Renal pelvis (tissue), 12 donors: ENCODE measurements at places on chromosomes 11 and 22. TPM values are rescaled to one million over a fixed set of nuclear protein-coding genes. Genes with fewer than 3 reads are reported as not detected.
A peak's percentile ranks its signal among the peaks of the same experiment; 100 is the strongest.

Gene CCDC116
- polyA plus RNA-seq: 0.70 TPM

Gene CSKMT
- polyA plus RNA-seq: 5.1 TPM

Gene ZP1
- polyA plus RNA-seq: 0.10 TPM

Gene EXPH5
- 6.2 TPM for polyA plus RNA-seq

Gene PACS1
- 46.0 TPM for polyA plus RNA-seq

Gene MS4A1
- not detected for polyA plus RNA-seq

Gene GPR152
- not detected for polyA plus RNA-seq

Gene MUC6
- polyA plus RNA-seq: 26.2 TPM

Gene MN1
- polyA plus RNA-seq: 8.2 TPM

Gene CTSF
- 108 TPM for polyA plus RNA-seq

DNA sequence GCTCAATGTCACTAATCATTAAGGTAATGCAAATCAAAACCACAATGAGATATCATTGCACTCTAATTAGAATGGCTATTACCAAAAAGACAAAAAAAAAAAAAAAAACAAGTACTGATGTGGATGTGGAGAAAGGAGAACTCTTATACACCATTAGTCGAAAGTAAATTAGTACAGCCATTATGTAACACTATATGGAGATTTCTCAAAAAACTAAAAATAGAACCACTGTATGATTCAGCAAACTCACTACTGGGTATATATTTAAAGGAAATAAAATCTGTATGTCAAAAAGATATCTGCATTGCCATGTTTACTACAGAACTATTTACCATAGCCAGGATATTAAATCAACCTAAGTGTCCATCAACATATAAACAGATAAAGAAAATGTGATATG is 265.4 kb upstream of the ARHGAP20 start:
- no peak for DNase-seq

- DNase-seq: no peak
Observed at GRCh38 chr11:47127213-47127612, 49.5 kb downstream of the ARFGAP2 start.

GRCh38 chr11:69531071-69531716 is 49.7 kb downstream of the LINC01488 start:
- no peak for DNase-seq

DNA sequence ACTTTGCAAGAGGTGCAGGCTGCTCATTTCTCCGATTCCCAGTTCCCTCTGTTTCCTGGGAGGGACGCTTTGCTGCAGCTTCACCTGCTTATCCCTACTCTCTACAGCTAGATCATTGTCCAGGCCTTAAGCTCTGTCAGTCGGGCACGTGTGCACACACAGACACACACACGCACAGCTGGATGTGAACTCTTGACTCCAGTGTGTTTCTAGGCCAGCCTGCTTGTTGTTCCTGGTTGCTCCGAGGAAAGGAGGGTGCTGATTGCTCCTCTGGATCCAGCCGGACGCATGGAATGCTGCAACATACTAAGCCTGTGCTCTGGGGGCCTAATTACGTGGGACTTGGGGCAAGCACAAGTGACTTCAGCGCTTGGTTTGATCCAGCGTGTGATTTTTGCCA is 19.7 kb downstream of the ZNRF3 start:
- DNase-seq: no peak

GRCh38 chr11:70886676-70887541 is 365.5 kb downstream of the SHANK2 start:
- DNase-seq: no peak

- no peak for DNase-seq
Observed at GRCh38 chr11:122984186-122985011, 2.8 kb upstream of the BSX start.

DNA sequence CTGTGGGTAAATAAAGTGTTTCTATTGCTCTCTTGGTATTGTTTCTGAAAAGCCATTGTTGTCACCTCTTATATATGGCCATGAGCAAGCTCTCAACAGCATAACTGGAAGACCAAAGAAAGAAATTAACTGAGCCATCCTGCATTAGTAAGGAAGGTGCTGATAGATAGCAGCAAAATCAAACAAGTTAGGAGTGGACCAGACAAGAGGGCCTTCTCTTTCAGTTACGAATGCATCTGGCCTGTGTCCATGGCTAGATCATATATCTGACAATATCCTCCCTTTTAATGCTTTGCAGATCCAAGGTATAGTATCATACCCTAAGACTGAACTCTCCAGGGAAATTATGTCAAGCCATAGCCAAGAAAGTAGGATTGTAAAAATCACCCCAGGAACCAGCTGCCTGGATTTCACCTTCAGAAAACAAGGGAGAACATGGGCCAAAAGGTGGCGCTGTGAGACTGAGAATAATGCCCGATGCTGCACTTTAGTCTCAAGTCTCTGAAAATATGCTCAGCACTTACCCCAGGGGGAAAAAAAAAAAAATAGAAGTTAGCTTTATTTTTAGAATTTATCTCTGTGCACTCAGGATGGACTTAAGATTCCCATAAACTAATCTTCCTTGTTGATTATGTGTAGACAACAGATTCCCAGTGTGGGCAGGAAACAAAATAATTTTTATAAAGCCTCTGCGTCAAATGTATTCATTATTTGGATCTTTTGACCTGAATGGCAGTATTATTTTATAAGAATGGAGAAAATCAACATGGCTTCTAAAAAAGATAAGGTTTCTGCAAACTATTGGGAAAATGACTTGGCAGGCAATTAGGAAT is 415.1 kb downstream of the ETS1 start:
- DNase-seq: peak; percentile 87

GRCh38 chr22:31477329-31477728 is 12.3 kb downstream of the EIF4ENIF1 start:
- DNase-seq: no peak

GRCh38 chr11:12629601-12630313 is 44.5 kb upstream of the TEAD1 start:
- no peak for DNase-seq

- DNase-seq: no peak
Observed at GRCh38 chr11:72740562-72741428, 11.4 kb downstream of the ARAP1 start.

DNA sequence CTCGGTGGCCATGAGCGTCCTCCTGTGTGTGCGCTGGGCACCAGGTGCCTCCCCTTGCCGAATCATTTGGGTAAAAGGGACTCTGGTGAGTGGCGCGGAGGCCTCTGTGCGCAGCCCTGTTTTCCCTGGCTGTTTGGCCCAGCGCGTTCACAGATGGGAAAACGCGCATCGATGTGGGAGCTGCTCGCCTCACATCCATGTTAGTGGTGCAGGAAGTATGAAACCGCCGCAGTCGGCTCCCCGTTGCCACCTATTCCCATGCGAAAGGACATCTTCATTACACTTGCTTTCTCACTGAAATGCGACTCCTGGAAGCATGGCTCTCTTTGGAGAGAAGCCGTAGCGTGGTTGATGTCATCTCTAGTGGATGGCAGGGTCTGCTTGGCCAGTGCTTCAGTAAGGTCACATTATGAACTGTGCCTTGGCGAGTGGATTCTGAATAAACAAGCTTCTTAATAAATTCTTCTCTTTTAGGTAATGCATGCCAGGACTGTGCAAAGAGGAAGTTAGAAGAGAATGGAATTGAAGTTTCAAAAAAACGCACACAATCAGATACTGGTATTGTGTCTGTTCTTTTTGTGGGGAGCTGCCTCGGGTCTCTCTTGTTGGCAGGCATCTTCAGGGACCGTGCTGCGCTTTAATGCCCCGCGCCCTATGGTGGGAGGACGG is 26.3 kb downstream of the FAM118A start:
- DNase-seq: no peak

- DNase-seq: no peak
Observed at GRCh38 chr11:109432105-109432504, 10.1 kb downstream of the C11orf87 start.

GRCh38 chr11:10607462-10608132 is 39.1 kb upstream of the LYVE1 start:
- DNase-seq: no peak

- DNase-seq: peak; percentile 73
Observed at GRCh38 chr22:30425616-30426387, at the start of gene MTFP1. Gene MTFP1, plus strand, starts transcription at chr22:30425768. Its CDS starts 112 bp downstream, at chr22:30425880.

DNA sequence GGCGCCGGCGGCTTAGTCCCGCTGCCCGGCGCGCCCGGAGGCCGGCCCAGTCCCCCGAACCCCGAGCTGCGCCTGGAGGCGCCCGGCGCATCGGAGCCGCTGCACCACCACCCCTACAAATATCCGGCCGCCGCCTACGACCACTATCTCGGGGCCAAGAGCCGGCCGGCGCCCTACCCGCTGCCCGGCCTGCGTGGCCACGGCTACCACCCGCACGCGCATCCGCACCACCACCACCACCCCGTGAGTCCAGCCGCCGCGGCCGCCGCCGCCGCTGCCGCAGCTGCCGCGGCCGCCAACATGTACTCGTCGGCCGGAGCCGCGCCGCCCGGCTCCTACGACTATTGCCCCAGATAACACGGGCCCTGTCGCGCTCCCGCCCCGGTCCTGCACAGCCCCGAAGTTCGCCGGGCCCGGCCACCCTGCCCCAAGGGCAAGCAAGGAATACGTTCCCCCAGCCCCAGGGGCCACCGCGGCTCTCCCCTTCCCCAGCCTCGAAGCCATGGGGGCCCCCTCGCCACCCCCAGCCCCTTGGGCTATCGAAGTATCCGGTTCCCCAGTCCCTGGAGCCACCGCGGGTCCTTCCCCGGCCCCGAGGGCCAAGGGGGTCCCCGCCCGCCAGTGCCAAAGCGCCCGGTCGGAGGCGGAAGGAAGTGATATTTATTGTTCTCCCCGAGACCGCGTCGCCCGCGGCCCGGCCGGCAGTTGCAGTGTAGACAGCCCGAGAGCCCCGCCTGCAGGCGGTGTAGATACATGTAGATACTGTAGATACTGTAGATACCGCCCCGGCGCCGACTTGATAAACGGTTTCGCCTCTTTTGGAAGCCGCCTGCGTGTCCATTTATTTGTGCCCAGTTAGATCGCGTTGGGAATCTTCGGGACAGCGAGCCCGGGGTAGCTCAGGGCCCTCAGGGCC is 6.2 kb downstream of the TBX1 start:
- DNase-seq: no peak

- no peak for DNase-seq
Observed at GRCh38 chr11:94241896-94242295, 62.5 kb upstream of the IZUMO1R start.

DNA sequence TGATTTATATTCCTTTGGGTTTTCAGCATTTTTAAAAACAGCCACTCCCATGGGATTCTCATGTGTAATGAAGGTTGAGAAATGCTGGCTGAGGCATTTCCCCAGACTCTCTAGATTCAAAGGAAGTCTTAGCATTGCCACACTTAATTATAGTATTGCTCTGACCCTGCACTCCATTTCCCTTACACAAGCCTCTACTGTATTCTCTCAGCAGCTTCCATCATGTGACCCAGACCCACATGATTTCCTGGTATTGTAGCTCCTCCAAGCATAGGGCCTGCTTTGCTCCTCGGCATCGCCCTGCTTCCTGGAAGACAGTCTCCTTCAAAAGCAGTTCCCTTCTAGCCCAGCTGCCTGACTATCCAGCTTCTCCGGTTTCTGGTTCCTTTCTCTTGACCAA is 261.5 kb downstream of the LARGE1 start:
- peak; percentile 11 for DNase-seq

- no peak for DNase-seq
Observed at GRCh38 chr22:46352276-46352675, 16.8 kb downstream of the TRMU start.

DNA sequence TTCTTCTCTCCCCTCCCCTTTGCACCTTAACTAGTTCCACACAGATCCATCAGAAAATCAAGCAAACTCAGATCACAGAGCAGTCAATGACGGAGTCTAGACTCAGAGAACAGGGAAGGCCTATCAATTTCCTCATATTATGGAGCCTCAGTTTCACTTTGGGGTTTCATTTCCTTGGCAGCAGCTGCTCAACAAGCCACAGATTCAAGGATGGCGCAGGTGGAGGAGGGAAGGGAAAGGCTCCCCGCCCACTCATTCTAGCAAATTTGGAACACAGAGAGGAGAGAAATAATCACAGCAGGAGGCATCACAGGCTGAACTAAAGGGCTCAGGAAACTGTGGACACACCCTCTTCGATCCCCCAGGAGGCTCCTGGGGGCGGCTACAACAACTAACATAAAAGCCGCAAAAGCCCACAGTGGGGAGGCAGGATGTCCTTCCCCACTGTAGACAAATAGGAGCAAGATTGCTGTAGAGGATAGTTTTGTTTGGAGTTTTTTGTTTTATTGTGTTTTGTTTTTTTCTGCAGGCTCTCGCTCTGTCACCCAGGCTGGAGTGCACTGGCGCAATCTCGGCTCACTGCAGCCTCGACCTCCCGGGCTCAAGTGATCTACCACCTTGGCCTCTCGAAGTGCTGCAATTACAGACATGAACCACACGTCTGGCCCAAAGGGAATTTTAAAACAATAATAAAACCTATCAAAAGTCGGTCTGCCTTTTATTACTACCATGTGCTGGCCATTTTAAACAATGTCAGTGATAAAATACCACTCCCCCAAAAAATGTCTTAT is 3.4 kb downstream of the PLAAT3 start:
- no peak for DNase-seq

DNA sequence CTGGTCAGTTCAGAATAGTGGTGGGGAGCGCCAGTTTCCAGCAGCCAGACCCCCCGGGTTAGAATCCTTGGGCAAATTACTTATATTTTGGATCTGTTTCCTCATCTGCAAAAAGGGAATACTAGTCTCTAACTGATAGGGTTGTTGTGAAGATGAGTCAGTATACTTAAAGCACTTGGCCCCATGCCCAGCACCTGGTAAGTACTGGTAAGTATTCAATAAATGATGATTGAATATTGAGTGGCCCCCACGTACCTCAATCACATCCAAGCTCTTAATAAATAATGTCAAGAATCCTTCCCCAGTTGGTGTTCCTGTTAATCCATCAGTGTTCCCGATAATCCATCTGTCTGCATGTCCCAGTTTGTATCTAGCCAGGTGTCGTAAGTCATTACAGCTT is 12.1 kb downstream of the ACP2 start:
- no peak for DNase-seq

DNA sequence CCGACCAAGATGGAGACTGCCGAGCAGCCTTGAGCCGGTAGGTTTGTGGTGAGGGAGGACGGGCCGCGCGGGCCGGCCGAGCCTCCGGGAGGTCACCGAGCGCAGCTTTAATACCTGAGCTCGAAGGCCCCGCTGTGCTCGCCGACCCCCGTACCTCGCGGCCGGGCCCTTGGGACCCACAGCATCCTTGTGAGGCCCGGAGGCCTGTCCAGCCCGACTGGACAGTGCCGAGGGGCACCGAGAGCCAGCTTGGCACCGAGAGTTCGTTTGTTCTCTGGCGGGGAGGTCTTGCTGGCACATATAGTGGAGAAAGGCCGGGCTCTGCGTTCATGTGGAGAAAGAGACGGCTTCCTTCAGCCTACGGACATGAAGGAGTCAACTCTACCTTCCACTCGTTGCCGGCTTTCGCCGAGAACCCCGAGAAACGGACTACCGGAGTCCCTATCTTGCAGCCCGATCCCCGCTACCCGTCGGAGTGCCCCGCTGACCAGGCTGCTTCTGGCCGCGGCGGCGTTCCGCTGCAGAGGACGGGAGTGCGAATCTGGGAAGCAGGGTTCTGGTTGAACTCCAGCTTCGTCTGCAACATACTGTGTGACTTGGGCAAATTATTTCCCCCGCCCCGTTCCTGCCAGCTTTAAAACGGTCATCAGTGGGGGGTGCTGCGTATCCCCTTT is 349 bp downstream of the TSSC4 start:
- no peak for DNase-seq
